CD4-positive, alpha-beta T cell (primary cell): ENCODE measurements at places on chromosomes 6 and 20.
A peak's percentile ranks its signal among the peaks of the same experiment; 100 is the strongest.

GRCh38 chr6:34388421-34388820 lies 4.0 kb downstream of the NUDT3 start:
- H3K4me3 ChIP-seq: no peak overlapping the region
- H3K27ac ChIP-seq: no peak overlapping the region
- H3K36me3 ChIP-seq: no peaks in the 10 kb centered on the region
- no peak for DNase-seq
- H3K4me1 ChIP-seq: peaks cover 25% of the 10 kb centered on the region

DNA sequence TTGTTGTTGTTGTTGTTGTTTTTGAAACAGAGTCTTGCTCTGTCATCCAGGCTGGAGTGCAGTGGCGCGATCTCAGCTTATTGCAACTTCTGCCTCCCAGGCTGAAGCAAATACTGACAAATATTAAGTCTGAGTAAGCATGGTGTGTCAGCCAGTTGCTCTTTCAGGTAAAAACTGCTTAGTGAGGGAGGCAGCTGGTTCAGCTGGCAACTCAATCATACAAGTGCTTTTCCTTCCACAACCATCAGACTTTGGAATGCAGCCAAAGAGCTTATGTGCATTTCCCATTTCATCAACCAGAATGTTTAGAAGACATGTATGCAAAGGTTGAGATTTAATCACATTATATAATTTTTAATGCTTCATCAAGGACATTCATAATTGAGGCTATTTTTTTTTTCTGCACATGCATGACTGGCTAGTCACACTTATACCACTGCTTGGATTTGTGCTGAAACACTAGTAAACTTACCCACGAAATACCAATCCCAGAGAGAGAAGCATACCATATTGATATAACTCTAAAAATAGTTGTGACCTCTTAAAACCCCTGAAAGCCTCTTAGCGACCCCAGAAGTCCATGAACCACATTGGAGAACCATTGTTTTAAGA lies 56.0 kb downstream of the CLIC5 start:
- H3K27me3 ChIP-seq: no peaks in the 10 kb centered on the region
- peaks cover 2% of the 10 kb centered on the region for H3K36me3 ChIP-seq
- no peak overlapping the region for H3K4me3 ChIP-seq
- no peak overlapping the region for H3K27ac ChIP-seq
- no peak for DNase-seq
- H3K4me1 ChIP-seq: no peaks in the 10 kb centered on the region

DNA sequence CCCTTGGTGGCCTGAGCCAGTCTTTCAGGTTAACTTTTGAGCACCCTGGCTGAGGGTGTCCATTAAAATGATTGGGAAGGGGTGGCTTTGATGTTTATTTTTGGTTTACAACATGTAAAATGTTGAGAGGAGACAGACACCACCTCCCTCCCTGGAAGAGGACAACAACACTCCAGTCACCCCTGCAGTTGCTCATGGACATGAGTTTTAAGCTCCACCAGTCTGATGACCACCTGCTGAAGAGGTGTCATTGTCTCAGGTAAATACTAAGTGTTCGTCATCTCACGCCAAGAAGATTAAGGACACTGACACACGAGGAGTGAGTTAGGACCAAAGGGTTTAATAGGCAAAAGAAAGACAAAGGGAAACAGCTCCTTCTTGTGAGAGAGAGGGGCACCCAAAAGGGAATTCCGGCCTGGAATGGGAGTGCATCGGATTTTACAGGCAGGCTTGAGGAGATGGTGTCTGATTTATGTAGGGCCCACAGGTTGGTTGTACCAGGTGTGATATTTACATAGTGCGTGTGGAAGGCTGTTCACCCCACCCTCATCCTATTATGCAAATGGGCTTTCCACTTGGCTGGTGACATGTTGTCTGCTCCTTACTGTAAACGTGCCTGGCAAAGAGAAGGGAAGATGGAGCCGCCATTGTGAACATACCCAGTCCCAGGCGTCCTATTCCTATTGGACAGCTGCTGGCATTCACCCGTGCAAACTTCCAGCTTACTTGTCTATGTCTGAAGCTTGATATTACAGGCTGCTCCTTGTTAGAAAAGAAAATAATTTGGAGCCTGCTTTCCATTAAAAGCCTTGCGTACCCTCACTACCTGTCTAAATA lies 6.6 kb downstream of the HLA-B start:
- H3K4me3 ChIP-seq: no peak overlapping the region
- no peak overlapping the region for H3K27ac ChIP-seq
- peaks cover 37% of the 10 kb centered on the region for H3K36me3 ChIP-seq
- DNase-seq: no peak

- no peaks in the 10 kb centered on the region for H3K4me1 ChIP-seq
- H3K27ac ChIP-seq: no peak overlapping the region
- H3K4me3 ChIP-seq: no peak overlapping the region
- DNase-seq: no peak
- no peaks in the 10 kb centered on the region for H3K27me3 ChIP-seq
Observed at GRCh38 chr6:100179576-100179975, 185.6 kb upstream of the MCHR2 start.

DNA sequence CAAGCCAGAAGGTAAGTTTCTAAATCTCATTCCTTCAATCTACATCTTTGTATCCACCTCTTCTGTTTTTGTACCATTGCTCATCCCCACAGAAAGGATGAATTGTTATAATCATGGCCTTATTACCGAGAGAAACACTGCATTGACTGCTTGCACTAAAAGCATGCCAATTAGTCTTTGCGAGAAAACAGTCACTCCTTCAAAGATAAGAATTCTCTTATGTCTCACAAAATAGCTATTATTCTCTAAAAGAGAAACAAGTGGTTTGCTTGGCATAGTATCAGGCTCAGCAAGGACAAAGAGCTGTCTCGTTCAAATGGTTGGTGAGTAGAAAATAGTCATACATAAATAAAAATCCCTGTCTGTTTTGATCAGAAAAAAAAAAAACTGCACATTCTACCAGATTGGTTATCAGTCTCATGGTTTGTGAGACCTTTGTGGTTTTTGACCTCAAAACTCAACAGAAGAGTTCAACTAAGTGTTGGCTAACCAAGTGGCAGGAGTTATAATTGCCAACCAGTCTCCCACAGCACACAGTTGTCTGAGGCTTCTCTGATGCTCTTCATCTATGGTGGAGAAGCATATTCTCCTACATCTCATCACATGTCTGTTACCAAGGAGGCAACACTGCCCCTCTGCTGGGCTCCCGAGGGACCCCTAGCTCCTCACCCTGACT lies 35.1 kb upstream of the ARMH2 start:
- peak overlapping the region; percentile 35 for H3K27ac ChIP-seq
- H3K27me3 ChIP-seq: no peaks in the 10 kb centered on the region

DNA sequence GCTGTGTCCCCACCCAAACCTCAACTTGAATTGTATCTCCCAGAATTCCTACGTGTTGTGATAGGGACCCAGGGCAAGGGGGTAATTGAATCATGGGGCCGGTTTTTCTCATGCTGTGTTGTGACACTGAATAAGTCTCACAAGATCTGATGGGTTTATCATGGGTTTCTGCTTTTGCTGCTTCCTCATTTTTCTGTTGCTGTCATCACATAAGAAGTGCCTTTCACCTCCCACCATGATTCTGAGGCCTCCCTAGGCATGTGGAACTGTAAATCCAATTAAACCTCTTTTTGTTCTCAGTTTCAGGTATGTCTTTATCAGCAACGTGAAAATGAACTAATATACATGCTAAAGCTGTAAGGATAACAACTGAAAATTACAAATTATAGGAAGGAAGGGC lies 88.3 kb downstream of the CDYL start:
- no peak overlapping the region for H3K4me3 ChIP-seq
- no peaks in the 10 kb centered on the region for H3K36me3 ChIP-seq
- H3K4me1 ChIP-seq: no peaks in the 10 kb centered on the region
- H3K27ac ChIP-seq: no peak overlapping the region

GRCh38 chr6:25024821-25025220 lies 89.1 kb upstream of the RIPOR2 start:
- no peak overlapping the region for H3K27ac ChIP-seq
- no peak overlapping the region for H3K4me3 ChIP-seq
- DNase-seq: no peak
- peaks cover 35% of the 10 kb centered on the region for H3K4me1 ChIP-seq

DNA sequence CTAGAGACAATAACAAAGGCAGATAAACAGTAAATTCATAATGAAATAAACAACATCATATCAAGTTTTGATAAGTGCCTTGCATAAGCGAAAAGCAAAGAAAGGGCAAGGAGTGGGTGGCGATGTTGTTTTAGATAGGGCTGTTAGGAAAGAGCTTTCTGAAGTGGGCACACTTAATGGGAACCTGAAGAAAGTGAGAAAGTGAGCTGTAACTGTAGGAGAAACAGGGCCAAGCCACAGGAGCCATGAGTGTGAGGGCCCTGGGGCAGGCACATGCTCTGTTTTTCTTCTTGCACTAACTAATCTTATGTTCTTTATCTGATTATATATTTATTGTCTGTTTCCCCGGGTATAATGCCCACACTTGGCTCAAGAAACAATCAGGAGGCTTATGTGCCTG lies 193.4 kb upstream of the SUPT3H start:
- no peak overlapping the region for H3K4me3 ChIP-seq
- no peak overlapping the region for H3K27ac ChIP-seq
- DNase-seq: no peak
- no peaks in the 10 kb centered on the region for H3K36me3 ChIP-seq

- no peak overlapping the region for H3K27ac ChIP-seq
- H3K4me3 ChIP-seq: no peak overlapping the region
- H3K4me1 ChIP-seq: no peaks in the 10 kb centered on the region
- H3K36me3 ChIP-seq: no peaks in the 10 kb centered on the region
- no peak for DNase-seq
- peaks cover 31% of the 10 kb centered on the region for H3K27me3 ChIP-seq
Observed at GRCh38 chr6:35220711-35221110, 7.0 kb downstream of the SCUBE3 start.

- DNase-seq: no peak
- no peaks in the 10 kb centered on the region for H3K36me3 ChIP-seq
- no peaks in the 10 kb centered on the region for H3K27me3 ChIP-seq
- H3K4me3 ChIP-seq: no peak overlapping the region
Observed at GRCh38 chr6:125050663-125051318, 88.6 kb downstream of the RNF217 start.

DNA sequence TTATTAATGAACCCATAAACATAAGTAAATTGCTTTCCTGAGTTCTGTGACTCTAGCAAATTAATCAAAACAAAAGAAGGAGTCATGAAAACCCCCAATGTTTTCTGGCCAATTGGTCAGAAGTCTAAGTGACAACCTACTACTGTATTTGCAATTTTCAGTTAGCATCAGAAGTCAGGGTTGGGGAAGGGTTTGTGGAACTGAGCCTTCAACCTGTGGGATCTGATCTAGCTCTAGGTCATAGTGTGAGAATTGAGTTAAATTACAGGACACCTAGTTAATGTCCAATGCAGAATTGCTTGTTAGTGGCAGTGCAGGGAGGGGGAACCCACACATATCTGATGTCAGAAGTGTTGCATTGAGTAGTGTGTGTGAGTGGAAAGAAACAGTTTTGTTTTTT lies 142.4 kb downstream of the ISM1 start:
- DNase-seq: no peak
- no peak overlapping the region for H3K27ac ChIP-seq

DNA sequence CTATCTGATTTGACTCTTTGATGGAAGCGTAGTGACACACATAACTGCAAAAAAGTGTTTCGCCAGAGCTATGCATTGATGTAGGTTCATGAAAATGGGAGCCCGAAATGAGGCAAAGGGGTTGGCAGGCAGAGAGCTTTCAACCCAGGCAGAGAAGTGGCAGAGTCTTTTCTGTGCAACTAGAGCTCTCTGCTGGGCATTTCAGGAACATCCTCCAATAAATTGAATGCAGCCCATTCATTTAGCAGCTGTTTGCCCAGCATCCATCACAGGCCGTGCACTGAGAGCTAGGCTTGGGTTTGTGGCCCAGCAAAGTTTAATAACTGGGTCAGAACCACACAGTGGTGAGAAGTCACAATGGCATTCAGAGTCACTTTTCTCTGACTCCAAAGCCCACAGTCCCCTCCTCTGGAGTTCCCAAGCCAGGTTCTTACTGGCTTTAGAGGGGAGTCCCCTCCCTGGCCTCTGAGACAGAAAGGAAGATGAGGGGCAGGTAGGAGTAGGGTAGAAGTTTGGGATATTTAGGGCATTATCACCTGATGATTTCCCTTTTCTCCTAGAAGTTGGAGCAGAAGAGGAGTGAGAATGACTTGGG lies 31.8 kb upstream of the ELMO2 start:
- no peak overlapping the region for H3K27ac ChIP-seq
- H3K36me3 ChIP-seq: no peaks in the 10 kb centered on the region
- peaks cover 19% of the 10 kb centered on the region for H3K27me3 ChIP-seq
- H3K4me3 ChIP-seq: no peak overlapping the region

DNA sequence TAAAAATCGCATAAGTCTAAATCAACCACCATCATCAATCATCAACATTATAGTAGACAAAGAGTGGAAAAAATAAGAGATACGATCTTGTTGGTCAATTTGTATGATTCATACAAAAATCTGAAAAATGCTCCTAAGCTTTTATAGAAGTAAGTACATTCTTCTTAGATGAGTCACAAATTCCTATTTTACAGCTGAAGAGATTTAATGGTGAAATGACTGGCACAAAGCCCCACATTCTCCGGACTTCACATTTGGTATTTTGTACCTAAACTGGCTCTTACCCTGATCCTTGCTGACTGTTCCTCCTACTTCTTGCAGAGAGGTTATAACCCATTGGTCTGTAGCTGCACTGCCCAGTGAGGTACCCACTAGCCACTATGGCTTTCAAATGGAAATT lies 29.9 kb upstream of the PREP start:
- no peak overlapping the region for H3K27ac ChIP-seq
- H3K4me3 ChIP-seq: no peak overlapping the region
- no peak for DNase-seq
- no peaks in the 10 kb centered on the region for H3K4me1 ChIP-seq
- no peaks in the 10 kb centered on the region for H3K36me3 ChIP-seq

GRCh38 chr20:22555791-22556564 lies 28.4 kb downstream of the FOXA2 start:
- H3K36me3 ChIP-seq: no peaks in the 10 kb centered on the region
- peaks cover 13% of the 10 kb centered on the region for H3K27me3 ChIP-seq
- DNase-seq: no peak
- no peak overlapping the region for H3K4me3 ChIP-seq
- H3K27ac ChIP-seq: no peak overlapping the region

- no peaks in the 10 kb centered on the region for H3K27me3 ChIP-seq
- H3K36me3 ChIP-seq: no peaks in the 10 kb centered on the region
- no peak overlapping the region for H3K27ac ChIP-seq
- no peak overlapping the region for H3K4me3 ChIP-seq
Observed at GRCh38 chr20:41394931-41395666, 28.5 kb upstream of the EMILIN3 start.

DNA sequence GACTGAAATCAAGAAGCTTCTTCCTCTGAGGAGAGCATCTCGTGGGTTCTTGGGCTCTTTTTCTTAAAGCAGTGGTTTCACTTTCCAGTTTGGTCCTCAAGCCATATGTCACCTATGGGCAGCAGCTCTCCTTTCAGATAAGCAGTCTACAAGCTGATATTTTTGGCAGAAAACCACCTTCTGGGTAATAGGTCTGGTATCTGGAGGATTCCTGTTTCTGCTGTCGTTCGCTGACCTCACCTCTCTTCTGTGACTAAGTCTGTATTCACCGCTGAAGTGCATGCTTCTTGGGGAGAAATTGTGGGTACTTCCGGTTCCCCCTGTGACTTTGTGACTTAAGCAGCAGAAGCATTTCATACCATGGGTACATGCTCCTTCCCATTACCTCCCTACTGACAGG lies 193.6 kb downstream of the EDN1 start:
- no peak overlapping the region for H3K4me3 ChIP-seq
- no peaks in the 10 kb centered on the region for H3K27me3 ChIP-seq
- no peak overlapping the region for H3K27ac ChIP-seq

GRCh38 chr6:6694368-6694780 lies 105.9 kb downstream of the LY86 start:
- no peak for DNase-seq
- H3K36me3 ChIP-seq: no peaks in the 10 kb centered on the region
- H3K4me1 ChIP-seq: peaks cover 4% of the 10 kb centered on the region
- H3K27ac ChIP-seq: no peak overlapping the region
- peaks cover 8% of the 10 kb centered on the region for H3K27me3 ChIP-seq
